ENCODE measurements at places on chromosomes 12 and 14.

DNA sequence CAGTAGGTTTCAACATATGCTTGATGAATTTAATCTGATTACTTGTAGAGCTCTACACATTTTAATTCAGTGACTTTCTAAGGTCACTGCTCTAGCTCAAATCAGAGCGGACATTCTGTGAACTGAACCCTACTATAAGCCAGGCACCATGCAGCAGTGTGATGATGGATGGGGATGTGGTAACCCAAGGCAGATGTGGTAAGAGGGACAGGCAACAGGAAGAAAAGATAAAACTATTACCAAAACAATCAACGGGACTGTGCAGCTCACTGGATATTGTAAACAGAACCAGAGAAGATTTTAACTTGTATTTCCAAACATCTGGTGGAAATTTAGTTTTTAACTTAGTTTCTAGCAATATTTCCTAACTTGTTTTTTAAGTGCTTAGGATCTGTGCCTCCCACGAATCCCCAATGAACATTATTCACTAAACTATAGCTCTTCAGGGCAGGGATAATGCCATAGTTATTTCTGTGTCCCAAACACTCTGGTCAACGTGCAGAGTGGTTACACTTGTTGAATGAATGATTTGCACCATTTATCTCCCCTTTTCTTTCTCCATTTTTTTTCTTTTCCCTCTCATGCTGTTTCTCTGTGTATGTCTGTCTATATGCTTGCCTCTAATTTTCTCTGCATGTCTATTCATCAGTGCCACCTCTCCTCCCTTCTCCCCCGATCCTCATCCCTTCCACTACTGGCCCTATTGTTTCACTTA lies 3.0 kb downstream of the ERO1A start:
- DNase-seq: peak; percentile 31

DNA sequence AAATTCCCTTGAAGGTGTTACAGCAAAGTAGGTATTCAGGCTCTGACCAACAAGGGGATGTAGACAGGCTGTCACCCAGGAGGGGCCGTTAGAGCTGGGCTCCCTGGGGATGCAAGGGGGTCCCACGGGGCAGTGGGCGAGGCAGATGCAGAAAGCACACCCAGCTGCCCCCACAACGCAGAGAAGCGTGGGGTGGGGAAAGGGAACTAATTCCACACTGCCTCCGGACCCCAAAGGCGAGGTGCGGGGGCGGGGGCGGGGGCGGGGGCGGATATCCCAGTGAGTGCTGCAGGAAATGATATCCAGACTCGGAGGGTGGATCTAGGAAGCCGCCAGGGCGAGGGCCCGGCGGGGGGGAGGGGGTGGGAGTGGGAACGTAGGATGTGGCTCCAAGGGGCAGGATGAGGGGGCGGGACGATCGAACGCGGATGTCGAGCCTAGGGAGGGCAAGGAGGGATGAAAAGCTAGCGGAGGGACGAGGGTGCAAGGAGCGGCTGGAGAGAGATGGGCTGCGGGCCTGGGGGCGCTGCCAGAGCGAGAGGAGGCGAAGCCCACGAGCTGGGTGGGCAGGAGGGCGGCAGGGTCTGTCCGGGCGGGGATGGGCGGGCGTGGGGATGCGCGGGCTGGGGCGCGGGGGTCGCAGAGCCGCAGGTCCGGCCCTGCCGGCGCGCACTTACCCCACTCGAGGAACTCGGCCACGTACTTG lies 874 bp downstream of the CDC42BPB start:
- peak; percentile 86 for DNase-seq

DNA sequence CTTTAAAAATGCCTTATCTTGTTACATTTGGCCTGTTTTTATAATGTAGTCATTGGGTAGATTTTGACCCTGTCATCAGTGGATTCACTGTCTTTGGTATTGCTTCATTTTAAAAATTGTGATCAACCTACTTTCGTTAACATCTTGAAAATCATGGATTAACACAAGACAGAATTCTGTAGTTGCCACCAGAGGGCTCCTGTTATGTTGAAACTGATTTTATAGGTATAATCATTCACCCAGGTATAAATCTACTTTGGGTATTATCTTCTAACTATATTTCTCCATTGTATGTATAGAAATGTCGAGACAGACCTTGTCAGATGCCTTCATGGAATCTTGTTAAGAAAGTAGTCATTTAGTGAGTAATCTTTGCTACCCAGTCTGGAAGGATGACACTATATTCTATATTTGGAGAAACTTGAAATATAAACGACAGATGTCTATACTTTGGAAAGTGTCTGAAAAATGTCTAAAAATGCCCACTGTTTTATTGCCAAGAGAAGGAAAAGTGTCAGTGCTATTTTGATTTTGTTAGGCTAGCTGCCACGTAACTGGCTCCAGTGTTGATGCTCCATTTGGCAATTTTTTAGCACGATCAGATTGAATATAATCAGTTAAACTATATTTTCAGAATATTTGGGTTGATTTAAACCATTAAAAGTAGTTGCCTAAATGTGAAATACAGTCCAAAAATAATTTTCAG lies 129.4 kb downstream of the PELI2 start:
- DNase-seq: no peak

DNA sequence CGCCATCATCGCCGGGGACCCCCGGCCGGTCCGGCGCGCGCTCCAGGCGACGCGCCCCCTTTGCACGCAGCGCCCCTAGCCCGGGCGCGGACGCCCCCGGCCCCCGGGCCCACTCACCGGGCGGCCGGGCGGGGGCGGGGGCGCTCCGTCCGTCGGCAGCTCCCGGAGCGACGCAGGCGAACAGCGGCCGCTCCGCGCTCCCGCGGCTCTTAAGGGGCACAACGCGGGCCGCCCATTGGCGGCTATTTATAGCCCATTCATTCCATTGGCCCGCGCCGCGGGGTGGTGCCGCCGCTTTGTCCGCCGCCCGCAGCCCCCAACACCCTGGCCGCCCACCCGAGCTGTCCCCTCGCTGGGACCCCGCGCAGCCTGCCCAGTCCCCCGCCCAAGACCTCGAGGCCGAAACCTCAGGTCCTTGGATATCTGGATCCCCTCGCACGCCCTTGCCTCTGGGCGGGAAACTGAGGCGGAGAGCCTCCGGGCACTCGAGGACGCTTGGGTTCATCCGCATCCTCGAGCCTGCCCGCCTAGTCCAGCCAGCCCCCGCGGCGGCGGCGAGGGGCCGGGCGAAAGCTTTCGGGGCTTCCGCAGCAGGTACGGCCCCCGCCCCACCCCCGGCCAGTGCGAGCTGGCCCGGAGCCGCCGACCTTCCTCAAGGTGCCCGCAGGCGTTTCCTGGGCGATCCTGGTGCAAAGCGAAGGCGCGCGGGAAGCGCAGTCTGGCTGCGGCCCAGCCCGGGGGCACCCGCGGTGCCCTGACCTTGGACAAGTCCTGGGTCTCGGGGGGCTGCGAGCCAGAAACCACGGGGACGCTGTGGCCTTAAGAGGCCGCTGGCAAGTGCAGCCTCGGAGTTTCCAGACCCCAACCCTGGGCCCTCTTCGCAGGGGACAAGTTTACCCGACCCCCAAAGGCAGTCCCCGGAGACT lies at the start of gene CKB:
Gene CKB (minus strand): TSS at position 182 of the 926 bp plus-strand sequence. CDS start 337 bp downstream, outside the sequence.
- DNase-seq: peak; percentile 90

- no peak for DNase-seq
Observed at GRCh38 chr12:118183711-118184110, 47.8 kb downstream of the PEBP1 start.

DNA sequence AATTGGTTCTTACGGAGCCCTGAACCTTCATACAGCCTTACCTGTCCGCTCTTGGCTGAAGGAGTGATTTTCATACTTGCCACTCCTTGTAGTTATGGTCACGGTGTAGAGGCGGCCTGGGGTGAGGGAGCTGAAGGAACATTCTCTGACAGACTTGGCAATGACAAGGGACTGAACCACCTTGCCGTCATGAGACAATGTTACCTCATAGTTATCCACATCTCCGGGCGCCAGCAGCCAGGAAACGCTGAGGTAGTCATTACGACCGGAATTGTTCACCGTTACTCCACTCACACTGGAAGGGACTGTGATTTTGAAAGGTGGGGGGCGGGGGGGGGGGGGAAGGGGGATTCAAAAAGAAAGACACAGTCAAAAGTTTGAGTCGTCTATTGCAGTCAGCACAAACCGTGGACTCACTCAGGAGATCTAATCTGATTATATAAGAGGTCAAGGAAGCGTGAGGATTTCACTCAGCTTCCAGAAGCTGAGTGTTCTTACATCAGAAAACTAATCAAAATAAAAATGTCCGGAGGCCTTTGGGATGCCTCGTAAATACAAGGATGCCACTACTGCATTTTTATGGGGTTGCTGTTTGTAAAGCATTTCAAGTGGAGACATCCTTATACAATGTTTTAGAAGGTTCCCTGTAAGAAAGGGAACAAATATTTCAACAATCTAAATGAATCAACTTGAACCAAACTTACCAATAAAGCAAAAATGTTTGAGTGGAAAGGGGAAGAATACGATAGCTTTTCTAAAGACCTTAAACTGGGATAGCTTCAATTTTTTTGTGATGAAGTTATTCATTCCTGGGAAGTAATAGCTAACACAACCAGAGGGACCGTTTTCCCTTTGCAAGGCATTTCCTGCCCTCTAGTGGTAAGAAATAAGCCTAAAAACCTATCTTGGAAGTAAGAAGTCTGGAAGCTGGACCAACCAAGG lies 60.6 kb downstream of the PTPRB start:
- peak; percentile 77 for DNase-seq

DNA sequence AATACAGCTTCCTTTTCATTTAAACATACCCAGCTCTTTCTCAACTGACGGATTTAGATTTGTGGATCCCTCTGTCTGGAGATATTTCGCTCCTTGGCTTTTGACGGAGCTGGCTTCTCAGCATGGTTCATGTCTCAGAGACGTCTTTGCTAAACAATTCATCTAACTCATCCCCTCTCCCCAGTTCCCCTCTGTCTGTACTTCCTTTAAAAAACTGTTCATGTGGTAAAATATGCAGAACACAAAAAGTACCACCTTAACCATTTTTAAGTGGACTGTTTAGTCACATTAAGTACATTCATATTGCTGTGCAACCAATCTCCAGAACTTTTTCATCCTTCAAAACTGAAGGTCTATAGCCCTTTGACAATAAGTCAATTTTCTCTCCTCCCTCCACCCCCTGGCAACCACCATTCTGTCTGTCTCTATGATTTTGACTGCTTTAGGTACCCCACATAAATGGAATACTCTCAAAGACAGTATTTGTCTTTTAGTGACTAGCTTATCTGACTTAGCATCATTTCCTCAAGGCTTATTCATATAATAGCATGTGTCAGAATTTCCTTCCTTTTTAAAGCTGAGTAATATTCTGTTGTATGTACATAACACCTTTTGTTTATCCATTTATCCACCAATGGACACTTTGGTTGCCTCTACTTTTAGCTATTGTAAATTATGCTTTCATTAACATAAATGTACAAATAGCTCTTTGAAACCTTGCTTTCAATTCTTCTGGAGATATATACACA lies 399.8 kb upstream of the SOX5 start:
- DNase-seq: no peak

- peak; percentile 43 for DNase-seq
Observed at GRCh38 chr12:4909734-4910501, at the start of gene KCNA1. TSS of gene KCNA1 (plus strand) at chr12:4909905. CDS start at chr12:4911379, 1,474 bp downstream.

DNA sequence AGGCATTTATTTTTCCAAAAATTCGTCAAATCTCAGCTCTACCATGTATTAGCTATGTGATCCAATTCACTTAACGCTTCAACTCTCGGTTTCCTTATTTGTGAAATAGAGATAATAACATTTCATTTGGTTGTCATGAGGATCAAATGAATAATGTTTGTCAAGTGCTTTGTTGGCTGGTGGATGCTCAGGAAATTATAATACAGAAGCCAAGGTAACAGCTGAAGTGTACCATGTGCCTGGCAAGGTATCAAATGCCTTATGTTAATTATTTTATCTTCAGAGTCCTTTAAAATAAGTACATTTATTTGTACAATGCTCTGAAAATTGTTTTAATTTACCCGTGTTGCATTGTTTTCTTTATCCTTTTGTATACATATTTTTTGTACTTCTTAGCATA lies 6.1 kb upstream of the PRKCH start:
- DNase-seq: no peak

- peak; percentile 37 for DNase-seq
Observed at GRCh38 chr12:52295663-52296062, 4.3 kb upstream of the KRT81 start.

GRCh38 chr14:92603309-92604242 lies 90.0 kb downstream of the RIN3 start:
- peak; percentile 32 for DNase-seq

DNA sequence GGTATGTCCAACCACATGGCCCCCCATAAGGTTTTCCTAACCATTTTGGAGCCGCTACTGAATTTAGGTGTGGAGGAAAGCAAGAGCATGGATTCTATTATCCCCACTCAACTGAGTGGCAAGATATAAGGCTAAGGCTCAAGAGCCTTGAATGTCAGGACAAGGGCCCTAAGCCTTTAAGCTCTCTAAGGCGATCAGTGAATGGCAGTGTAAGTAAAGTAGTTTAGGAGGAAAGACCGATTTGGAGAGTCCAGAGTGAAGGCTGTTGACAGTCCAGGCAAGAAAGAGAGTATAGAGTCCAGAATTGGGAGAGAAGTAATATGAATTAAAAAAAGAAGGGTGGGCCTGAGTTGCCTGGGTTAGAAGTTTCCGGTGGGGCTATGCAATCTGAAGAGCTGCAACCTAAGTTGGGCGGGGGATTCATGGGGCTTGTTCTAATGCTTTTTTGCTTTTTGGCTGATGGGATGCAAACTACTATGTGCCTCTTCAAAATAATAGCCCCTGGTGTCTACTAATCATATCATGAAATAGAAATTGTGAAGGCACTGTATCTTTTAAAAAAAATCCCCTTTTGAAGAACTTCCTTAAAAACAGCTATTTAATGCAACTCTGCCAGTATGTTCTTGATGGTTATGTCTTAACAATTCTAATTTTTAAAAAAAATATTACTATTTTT lies at the start of gene SPIC:
Gene SPIC (plus strand): TSS at position 626 of the 676 bp plus-strand sequence. CDS start 1,569 bp downstream, outside the sequence.
- no peak for DNase-seq

GRCh38 chr12:95574799-95575452 lies 23.6 kb upstream of the USP44 start:
- peak; percentile 75 for DNase-seq

GRCh38 chr14:64501411-64502171 lies 2.0 kb downstream of the ZBTB25 start:
- peak; percentile 81 for DNase-seq

DNA sequence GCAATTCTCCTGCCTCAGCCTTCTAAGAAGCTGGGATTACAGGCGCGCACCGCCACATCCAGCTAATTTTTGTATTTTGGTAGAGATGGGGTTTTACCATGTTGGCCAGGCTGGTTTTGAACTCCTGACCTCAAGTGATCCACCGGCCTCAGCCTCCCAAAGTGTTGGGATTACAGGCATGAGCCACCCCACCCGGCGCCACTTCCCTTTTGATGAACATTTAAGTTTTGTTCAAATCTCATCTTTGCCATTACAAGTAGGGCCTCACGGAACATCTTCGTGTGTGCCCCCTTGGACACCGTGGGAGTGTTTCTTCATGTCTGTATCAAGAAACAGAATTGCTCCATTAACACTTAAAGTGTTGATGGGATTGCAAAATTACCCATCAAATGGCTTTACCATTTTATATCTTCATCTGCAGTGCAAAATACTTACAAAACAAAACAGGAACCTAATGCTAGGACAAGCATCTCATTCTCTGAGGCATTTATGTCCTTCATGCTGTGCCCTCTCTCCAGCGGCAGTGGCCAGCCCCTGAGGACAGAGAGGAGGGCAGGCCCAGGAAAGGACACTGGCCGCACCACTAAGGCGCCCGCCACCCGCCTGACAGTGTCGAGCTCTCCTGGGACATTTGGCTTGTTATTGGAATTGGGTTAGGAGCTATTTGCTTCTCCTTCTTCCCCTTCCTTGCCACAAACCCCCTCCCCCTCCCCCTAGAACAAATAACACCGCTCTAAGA lies 61.7 kb downstream of the RFX4 start:
- DNase-seq: no peak
